ENCODE measurements at places on chromosomes 5 and 9. TPM values are rescaled to one million over a fixed set of nuclear protein-coding genes. Genes with fewer than 3 reads are reported as not detected.

NME5 gene
- 2.7 TPM for total RNA-seq

SPINK1 gene
- 0.66 TPM for total RNA-seq

INSL6 gene
- total RNA-seq: not detected

FOXD4L5 gene
- 0.07 TPM for total RNA-seq

ANKRD31 gene
- under 0.01 TPM for total RNA-seq

AIF1L gene
- total RNA-seq: 1.2 TPM

ZNF462 gene
- 18.2 TPM for total RNA-seq

PCDHA4 gene
- total RNA-seq: 0.59 TPM
